T-helper 9 cell (primary cell): ENCODE measurements at places on chromosomes 6 and 20.
A peak's percentile ranks its signal among the peaks of the same experiment; 100 is the strongest.

DNA sequence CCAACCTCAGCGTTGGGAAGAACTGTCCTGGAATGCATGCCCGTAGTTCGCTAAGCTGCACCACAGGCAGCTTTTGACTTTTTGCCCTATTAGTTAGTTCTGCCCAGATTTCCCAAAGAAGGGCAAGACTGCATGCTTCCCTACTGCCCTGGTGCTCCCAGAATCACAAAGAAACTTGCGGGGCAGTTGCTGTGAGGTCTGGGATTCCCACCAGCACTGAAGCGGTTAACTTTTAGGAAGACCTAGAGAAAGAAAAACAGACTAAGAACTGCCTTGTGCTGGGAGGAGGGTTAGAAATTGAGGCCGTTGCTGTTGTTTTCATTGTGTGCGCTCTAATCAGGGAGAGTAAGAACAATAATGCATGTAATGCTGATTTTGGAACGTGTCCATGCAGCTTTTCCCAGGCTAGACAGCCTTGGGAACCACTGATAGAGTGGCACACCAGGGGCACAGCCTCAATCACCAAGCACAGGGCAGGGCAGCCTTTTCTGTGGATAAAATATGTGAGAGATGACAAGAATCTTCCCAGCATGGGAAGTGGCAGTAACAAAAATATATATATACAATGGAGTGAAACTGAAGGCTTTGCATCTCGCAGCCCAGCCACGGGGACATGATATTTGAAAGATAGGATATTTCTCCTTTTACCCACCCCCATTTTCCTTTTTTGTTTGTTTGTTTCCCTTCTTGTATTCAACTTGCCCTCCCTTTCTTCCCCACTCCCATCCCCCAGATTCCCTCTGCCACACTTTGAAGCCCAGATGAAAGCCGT lies 137.7 kb upstream of the HEY2 start:
- DNase-seq: no peak

DNA sequence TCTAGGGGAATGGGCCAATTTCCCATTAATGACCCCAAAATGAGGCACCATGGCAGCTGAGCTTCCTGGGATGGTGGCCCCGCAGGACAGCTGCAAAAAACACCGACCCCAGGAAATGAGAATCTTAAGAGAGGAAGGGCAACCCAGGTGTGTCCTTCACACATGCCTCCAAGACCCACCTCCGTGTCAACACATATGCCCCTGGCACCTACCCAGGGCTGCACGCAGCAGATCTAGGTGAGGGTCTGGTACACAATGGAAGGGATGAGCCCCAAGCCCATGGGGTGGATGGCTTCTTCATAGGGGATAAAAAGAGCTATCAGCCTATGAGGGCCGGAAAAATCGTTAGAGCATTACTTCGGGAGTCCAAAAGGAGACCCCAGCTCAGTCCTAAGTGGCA lies 9.5 kb downstream of the MTCH1 start:
- no peak for DNase-seq

- no peak for DNase-seq
Measured at GRCh38 chr20:45835329-45835765, 1.7 kb downstream of the SNX21 start.

- DNase-seq: no peak
Measured at GRCh38 chr20:19932170-19932667, 84.9 kb upstream of the NAA20 start.

DNA sequence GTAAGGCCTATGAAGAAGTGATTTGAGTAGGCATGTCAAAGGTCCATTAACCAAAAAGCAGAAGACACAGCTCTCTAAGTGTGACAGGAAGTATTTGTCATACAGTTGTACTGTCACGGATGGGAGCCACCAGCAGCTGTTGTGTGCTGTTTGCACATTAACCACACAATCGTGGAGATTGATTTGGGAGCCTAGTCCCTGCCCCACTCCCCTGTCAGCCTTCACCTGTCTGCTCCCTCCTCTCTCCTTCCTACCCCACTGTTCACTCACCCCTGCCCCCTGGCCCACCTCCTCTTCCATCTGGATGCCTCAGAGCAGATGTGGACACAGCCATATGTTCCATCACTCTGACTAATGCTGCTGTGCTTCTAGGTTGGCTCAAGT lies 124.7 kb upstream of the SPACA1 start:
- DNase-seq: no peak

DNA sequence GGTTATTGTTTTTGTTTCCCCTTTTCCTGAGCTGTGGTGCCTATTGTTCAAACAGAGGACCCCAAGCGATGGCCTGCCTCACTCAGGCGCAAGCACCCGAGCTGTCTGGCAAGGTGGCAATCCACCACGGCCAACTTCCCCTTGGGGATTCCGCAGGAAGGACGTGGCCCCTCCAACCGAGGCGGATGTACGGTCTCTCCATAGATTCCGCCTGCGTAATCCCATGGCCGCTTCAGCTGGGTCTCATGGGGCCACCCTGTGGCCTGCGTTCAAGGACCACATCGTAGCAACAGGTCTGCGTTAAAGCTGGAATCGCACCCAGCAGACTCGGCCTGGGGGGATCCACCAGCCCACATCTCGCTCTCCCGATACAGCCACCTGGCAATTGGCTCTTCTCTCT lies 79.9 kb downstream of the CEBPB start:
- DNase-seq: no peak

DNA sequence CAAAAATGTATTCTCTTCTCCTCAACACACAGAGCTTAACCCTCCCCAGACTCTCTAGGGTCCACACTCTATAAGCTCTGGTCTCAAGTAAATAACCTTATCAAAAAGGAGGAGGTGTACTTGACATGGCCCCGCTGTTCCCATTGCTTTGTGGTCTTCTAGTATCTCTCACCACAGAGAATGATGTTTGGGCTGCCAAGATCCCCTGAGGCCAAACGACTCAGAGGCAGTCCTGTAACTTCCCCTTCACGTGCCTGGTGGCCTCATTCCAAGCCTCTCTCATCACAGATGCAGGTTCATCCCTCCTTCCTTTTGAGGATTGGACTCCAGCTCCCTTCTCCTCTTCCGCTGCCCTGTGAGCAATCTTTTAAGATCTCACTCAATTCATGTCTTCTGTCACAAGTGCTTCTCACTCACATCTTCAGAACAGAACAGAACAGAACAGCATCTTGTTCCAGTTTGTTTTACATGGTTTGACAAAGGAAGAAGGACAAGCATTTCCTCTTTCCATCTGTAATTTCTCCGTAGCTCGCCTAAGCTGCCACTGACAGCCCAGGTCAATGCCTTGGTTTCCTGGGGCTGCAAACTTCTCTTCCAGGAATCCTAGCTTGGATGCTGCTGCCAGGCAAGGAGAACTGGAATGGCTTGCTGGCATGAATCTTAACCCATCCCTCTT lies 541.5 kb downstream of the CD83 start:
- DNase-seq: no peak

DNA sequence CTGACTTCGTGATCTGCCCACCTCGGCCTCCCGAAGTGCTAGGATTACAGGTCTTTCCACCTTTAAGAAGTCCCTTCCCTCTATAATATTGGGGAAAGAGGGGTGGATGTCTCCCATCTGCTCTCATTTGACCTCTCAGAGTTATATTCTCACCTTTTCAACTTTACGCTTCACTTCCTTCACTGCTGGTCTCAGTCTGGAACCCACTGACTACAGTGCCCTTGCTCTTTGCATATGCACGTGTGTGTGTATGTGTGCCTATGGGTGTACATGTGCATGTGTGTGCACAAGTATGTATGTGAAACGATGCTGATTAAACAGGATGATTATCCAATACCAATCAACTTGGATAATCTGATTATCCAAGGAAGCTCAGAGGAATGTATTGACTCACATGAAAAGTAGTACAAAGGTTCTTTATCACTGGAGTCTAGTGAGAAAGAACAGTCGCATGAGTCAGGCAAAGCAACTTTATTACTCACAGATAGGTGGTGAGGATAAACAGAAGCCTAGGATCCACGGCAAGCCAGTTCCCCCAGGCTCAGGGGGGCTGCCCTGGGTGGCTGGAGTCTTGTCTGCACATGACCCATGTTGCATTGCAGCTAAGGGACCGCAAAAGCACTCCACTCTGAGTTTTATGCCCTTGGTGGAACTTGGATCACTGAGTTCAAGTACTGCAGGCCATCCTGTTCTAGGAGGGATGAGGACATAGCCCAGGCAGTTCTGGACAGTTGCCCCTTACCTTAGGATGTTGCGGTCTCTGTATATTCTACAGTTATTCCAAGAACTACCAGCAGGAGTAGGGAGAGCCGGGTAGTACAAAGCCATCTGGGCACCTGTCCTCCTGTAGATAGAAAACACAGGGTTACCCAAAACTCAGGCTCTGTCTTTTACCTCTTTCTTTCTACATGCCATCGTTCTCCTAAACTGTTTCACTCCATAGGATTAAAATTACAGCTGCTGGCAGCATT lies 50.9 kb downstream of the SNRNP48 start:
- no peak for DNase-seq

- no peak for DNase-seq
Measured at GRCh38 chr6:44045672-44046015, 81.6 kb downstream of the MRPL14 start.

- DNase-seq: no peak
Measured at GRCh38 chr6:168243812-168244376, 75.7 kb downstream of the DACT2 start.

GRCh38 chr20:3660262-3661059 lies 2.7 kb downstream of the GFRA4 start:
- DNase-seq: no peak

GRCh38 chr20:41135187-41135887 lies 2.0 kb upstream of the PLCG1 start:
- peak; percentile 55 for DNase-seq

DNA sequence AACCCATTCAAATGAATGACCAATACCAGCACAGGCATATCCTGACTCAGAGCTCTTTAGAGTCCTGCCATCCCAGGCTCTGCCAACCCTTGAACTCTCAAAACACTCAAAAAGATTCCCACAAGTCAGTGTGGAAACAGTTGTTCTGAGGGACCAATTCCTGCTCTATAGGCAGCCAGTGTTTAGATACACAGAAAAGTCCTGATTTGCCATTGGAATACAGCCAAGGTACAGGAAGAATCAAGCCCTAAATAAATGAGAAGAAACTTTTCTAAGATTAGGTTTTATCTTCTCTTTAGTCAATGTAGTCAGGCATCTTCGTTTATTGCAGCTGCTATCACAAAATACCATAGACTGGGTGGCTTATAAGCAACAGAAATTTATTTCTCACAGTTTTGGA lies 626.8 kb upstream of the ARID1B start:
- DNase-seq: no peak

DNA sequence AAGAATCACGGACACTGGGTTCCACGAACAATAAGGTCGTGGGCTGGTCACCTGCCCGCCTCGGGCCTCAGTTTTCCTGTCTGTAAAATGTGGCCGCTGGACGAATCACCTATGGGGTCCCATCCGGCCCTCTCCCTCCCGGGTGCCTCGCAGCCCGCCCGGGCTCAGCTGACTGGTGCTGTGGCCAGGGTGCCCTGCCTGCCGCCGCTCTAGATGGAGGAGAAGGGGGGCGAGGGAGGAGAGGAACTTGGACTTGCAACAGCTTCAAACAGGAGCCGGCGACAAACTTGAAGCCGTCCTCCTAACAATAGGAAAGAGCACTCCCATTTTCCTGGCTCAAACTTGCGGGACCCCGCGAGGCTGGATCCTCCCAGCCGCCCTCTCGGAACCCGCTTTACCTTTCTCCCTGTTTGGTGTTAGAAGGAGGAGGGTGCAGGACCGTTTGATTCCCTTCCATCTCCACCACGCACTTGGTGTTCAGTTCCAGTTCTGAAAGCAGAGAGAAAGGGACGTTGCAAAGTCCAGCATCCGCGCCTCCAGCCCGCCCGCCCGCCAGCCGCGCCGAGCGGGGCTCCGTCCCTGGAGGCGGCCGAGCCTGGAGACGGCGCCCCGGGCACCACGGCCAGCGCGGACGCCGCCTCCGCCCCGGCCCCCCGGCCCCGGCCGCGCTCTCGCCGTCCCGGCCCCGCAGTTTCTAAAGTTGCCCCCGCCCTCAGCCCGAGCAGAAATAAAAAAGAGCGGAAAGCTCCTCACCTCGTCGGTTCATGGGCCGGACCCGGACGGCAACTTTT lies 584 bp downstream of the KIF13A start:
- no peak for DNase-seq

DNA sequence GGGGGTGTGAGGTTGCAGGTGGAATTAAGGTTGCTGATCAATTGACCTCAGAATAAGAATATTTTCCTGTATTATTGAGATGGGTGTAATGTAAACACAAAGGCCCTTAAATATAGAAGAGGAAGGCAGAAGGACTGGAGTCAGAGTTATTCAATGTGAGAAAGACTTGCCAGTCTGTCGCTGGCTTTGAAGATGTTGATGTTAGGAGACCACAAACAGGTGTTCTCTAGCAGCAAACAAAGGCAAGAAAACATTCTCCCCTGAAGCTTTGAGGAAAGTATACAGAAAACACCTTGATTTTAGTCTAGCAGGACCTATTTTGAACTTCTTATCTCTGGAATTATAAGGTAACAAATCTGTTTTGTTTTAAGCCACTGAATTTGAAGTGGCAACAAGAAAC lies 138.9 kb upstream of the PTPRK start:
- no peak for DNase-seq

DNA sequence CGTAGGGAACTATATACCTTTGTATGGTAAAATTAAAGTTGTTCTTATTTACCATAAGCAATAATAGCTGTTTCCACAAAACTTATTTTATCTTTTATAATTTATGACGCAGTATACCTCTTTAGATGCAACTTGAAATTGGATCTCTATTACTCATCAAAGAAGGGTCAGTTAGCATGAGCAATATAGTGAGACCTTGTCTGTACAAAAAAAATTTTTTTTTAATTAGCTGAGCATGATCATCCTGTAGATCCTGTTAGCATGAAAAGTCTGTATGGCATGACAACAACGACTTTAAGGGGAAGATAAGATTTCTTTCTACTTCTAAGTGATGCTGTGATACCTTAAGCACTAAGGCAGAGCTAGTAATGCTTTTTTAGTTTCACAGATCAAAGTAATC lies 5.9 kb downstream of the ALDH5A1 start:
- DNase-seq: no peak

GRCh38 chr6:10894958-10895357 lies 8.1 kb downstream of the SYCP2L start:
- DNase-seq: no peak

DNA sequence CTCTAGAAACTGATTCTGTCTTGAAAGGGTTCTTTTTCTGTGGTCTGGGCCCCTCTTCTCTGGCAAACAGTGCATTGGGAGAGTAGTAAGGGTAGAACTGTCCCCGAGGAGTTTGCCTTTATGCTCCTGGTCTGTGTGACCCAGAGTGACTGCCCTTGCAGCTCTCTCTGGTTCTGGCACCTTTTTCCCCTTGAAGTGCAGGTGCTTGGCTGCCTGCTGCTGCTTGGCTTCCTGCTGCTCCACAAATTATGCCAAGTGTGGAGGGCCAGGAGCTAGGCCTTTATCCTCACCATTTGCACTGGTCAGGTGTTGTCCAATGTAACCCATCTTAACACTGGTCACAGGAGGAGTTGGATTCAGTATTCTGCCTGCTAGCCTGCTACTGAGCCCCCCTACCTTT lies 11.2 kb downstream of the KIZ start:
- DNase-seq: no peak
